Type B pancreatic cell (in vitro differentiated cells): ENCODE measurements at places on chromosomes 3 and 15. TPM values are rescaled to one million over a fixed set of nuclear protein-coding genes. Genes with fewer than 3 reads are reported as not detected.

The NCK1 gene
- total RNA-seq, result 24.3 and 28.6 TPM in 2 replicates

The RSL24D1 gene
- 65.8 and 68.3 TPM in 2 replicates for total RNA-seq

DNA sequence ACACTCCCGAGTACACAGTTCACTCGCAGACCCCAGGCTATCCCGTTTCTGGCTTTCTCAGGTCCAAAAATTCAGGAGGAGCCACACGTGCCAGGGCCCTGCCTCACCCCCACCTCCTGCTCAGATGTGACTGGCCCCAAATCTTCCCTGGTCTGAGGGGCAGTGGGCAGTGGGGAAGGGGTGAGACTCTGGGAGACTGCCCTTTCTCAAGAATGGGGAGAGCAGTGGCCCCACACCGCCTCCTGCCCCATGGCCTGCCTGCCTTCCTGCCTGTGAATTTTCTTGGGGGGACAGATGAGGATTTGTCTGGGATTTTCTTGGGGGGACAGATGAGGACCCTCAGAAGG lies 174.6 kb downstream of the MEGF11 start:
- H3K27me3 ChIP-seq, result peaks cover 24% of the 10 kb centered on the region
- no peaks in the 10 kb centered on the region for H3K36me3 ChIP-seq
- H3K4me1 ChIP-seq, result peaks cover 9% of the 10 kb centered on the region
- no peak for DNase-seq
- no peak overlapping the region for H3K27ac ChIP-seq

DNA sequence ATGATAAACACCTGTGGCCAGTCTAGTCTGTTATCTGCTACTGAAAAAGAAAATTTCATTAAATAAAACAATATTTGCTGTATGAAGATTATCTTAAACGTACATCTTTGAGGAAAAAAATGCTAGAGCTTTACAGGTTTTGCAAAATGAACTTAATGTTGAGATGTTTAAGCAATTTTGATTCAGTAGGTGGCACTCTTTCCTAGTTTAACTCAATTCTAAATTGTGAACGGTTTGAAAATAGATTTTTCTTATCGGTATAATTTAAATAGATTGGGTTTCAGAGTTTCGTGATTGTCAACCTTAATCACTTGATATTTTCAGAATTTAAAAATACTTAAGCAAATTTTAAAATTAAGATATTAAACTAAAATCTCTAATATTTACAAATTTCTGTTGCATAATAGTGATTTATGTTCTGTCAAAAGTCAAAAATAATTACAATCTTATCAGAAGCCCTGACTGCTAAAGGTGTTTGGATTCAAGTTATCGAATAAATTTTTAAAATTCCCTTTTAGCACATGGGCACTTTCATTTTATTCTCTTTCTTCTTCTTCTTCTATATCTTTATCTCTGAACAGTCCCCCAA lies 7.0 kb upstream of the RNF111 start:
- H3K27me3 ChIP-seq, result peaks cover 23% of the 10 kb centered on the region
- no peak overlapping the region for H3K27ac ChIP-seq
- no peak overlapping the region for H3K4me3 ChIP-seq
- H3K4me1 ChIP-seq, result no peaks in the 10 kb centered on the region
- H3K36me3 ChIP-seq, result no peaks in the 10 kb centered on the region

GRCh38 chr15:50186752-50187151 lies 4.8 kb downstream of the SLC27A2 start:
- no peak overlapping the region for H3K27ac ChIP-seq
- H3K4me3 ChIP-seq, result no peak overlapping the region
- peaks cover 4% of the 10 kb centered on the region for H3K4me1 ChIP-seq
- H3K27me3 ChIP-seq, result peaks cover 22% of the 10 kb centered on the region

- peaks cover 13% of the 10 kb centered on the region for H3K36me3 ChIP-seq
- H3K4me3 ChIP-seq, result no peak overlapping the region
- H3K4me1 ChIP-seq, result peaks cover 30% of the 10 kb centered on the region
- DNase-seq, result no peak
- H3K27ac ChIP-seq, result no peak overlapping the region
These were observed 48.0 kb downstream of the ABHD2 start for GRCh38 chr15:89136078-89136806.

- no peak overlapping the region for H3K4me3 ChIP-seq
- peaks cover 8% of the 10 kb centered on the region for H3K4me1 ChIP-seq
- DNase-seq, result no peak
- peaks cover 43% of the 10 kb centered on the region for H3K36me3 ChIP-seq
- no peaks in the 10 kb centered on the region for H3K27me3 ChIP-seq
These were observed 108.5 kb downstream of the GLDN start for GRCh38 chr15:51450001-51450400.
